D341Med (cell line): ENCODE measurements at places on chromosomes 7 and 10.

DNA sequence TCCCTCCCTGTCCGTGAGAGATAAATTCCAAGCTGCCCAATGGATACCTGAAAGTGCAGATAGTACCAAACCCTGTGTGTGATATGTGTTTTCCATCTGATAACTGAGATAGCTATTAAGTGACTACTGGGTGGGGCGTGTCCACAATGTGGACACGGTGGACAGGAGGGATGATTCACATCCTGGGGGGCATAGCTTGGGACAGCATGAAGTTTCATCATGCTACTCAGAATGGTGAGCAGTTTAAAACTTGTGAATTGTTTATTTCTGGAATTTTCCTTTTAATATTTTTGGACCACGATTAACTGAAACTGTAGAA is 158.6 kb downstream of the CREB5 start:
- no peak for DNase-seq

- DNase-seq, result peak; percentile 45
Measured at GRCh38 chr7:2163600-2164555, 68.9 kb downstream of the MAD1L1 start.

DNA sequence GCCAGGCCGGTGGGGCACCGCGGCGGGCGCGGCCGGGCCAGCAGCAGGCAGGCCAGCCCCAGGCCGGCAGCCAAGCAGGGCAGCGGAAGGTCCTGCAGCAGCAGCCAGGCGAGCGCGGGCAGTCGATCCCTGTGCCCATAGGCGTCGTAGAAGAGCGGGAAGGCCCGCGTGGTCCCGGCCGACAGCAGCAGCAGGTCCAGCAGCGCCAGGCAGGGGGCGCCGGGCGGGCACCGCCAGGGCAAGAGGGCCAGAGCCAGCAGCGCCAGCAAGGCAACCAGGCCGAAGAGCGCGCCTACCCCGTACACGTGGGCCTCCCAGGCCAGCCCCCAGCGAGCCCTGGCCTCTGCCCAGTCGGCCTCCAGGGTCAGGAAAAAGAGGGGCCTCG is 8.4 kb upstream of the RBM28 start:
- DNase-seq, result no peak

GRCh38 chr7:22480523-22481075 is 19.4 kb downstream of the STEAP1B start:
- DNase-seq, result no peak

GRCh38 chr10:16832351-16833080 is 15.3 kb upstream of the RSU1 start:
- no peak for DNase-seq

GRCh38 chr7:94907026-94907810 is at the start of gene PPP1R9A:
Gene PPP1R9A (plus strand): TSS chr7:94907594. CDS start chr7:94910114, 2,520 bp downstream.
- DNase-seq, result peak; percentile 81

DNA sequence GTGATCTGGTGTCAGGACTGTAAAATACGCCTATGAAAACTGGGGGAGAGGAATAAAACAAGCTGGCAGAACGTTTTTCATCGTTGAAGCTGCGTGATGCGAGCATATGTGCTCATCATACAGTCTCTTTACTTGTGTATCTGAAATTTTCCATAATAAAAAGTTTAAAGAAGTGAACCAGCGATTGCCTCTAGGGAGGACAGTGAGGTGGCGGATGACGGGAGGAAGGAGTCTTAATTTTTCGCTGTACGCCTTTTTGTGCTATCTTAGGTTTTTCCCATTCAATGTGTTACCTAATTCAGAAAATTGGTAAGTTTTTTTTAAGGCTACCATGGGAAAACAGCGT is 891 bp upstream of the WAPL start:
- no peak for DNase-seq

DNA sequence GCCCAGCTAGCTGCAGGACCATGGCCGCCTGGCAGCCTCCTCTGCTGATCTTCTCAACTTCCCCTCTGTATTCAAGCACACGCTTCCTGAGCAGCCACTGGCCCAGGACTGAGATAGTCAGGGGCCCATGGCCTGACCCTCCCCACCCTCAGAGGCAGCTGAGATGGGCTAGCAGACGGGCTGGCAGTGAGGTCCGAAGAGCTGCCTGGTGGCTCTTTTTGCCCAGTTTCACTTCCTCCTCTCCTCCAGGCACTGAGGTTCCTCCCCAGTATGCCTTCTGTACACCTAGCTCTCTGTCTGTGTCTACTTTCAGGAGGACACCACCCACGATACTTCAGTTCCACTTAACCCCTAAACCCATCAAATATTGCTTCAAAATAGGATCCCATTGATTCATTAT is 395.6 kb downstream of the TNS3 start:
- no peak for DNase-seq

DNA sequence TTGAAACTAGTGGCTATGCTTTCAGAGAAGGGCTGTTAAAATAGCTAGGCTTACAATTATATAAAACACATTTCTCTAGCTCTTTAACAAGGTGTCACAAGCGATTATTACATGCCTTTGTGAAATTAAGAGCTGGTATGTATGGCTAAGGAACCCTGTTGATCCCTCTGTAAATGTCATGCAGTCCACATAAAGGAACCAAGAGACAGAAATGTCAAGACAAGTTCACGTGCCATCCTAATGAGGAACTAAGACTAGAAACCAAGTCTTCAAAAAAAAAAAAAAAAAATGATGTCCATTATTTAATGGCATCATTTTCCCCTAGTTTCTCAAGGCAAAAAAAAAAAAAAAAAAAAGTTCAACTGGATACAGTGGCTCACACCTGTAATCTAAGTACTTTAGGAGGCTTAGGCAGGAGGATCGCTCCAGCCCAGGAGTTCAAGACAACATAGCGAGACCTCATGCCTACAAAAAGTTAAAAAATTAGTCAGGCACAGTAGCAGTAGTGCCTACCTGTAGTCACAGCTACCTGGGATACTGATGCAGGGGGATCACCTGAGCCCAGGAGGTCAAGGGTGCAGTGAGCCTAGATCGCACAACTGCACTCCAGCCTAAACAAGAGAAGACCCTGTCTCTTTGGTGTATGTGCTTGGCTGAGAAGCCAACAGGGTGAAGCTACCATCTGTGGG is 63.4 kb downstream of the SRPK2 start:
- no peak for DNase-seq

DNA sequence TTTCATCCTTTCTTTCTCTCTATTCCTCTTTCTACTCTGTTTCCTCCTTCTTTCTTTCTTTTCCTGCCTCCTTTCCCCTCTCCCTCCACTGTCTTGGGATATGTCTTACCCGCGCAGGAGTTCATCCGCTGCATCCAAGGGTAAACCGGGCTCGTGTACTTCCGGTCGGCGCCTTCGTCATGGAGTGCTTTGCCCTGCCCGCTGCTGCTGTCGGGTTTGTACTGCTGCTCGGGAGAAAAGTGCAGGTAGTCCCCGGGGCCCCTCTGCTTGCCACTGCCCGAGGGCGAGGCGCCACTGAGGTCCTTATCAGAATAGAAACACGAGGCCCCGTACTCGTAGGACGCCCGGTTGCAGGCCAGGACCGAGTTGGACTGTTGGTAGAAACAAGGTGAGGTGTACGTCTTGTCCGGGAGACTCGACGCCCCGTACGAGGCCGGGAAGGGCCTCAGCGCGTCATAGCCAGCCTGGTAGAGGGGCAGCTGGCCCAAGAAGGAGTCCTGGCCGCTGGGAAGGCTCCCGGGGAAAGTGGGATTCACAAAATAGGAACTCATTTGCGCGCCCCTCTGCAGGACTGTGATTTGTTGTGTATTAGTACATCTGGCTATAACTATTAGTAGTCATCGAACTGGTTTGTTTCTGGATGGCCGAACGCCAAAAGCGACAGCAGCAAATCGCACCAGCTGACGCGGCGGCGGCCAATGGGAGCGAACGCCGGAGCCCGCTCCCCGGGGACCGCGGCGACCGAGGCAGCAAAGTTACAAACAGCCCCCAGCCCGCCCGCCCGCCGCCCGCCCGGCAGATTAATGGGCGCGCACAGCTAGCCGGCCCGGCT is at the start of gene HOXA6:
Gene HOXA6, minus strand, starts transcription at position 576 of the 832 bp plus-strand sequence. Its CDS starts 25 bp downstream, at position 551.
- DNase-seq, result peak; percentile 37

DNA sequence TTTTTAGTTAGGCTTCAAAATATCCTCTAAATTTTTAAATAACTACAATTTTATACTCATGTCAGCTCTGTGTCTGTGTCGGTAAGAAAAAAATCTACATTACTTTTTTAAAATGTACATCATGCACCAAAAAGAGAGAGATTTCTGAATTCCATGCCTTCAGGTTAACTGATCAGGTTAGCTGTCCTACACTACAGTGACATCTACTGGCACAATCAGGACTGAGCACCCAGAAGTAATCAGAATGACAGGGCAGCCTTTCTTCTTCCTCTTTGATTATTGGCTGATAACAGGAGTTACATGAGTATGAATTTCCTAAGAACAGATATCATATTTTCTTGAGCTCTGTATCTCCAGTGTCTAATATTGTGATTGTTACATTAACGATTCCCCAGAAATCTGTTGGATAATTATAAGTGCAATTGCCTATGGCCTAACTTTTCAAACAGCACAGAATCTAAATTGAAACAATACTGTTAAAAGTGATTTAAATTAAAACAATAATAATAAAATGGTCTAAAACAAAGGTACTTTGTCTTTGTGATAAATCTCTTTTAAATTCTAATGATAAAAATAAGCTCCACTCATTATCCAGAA is 41.8 kb upstream of the HYCC1 start:
- DNase-seq, result peak; percentile 67

GRCh38 chr10:72353028-72353964 is 1.4 kb downstream of the DNAJB12 start:
- no peak for DNase-seq

DNA sequence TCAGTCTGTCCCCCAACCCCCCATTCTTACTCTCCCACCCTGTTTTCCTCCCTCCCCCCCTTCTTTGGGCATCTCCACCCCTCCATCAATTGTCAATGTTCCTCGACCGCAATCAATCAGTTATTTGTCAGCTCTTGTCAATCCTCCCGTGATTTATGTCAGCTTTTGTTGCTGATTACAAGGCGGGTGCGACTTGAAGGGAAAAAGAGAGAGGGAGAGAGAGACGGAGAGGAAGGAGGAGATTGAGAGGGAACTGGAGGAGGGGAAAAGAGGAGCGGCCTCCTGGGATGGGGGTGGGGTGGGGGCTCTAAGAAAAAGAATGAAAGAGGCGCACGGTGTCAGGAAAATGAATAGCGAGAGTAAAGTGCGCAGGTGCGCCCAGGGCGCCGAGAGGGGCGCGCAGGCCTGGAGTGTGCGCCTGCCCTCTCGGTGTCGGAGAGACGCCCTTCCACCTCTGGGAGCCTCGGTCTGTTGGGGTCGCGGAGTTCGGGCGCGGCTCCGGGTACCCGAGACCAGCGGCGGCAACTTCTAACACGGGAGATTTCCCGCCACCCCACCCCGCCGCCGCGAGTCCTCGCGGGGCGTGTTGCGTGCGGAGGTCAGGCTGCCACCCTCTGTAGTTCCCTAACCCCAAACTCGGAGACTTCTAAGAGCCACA is 1.1 kb upstream of the ZNF503 start:
- DNase-seq, result no peak

GRCh38 chr7:47807126-47807525 is 141.1 kb downstream of the PKD1L1 start:
- no peak for DNase-seq

DNA sequence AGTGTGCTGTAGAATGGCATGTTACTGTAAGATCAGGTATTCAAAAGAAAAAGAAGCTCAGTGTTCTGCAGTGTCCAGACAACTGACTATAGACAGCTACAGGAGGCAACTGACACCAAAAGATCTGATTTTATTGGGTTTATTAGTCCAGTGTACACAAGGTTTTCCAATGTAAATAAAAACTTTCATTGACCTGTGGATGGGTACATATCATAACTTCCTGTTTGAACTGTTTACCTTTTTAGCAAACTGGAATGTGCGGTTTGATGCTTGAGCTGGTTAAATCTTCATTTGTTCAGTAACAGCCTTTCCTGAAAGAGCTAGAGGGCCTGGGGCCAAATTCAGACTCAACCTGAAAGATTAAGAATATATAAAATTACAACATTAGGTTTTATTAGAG is 172.6 kb upstream of the SP8 start:
- no peak for DNase-seq

GRCh38 chr7:28488061-28488791 is 75.9 kb downstream of the CREB5 start:
- DNase-seq, result no peak

GRCh38 chr10:5633166-5633749 is 33.1 kb downstream of the ASB13 start:
- no peak for DNase-seq

- no peak for DNase-seq
Measured at GRCh38 chr7:117163101-117163500, 159.8 kb downstream of the WNT2 start.

DNA sequence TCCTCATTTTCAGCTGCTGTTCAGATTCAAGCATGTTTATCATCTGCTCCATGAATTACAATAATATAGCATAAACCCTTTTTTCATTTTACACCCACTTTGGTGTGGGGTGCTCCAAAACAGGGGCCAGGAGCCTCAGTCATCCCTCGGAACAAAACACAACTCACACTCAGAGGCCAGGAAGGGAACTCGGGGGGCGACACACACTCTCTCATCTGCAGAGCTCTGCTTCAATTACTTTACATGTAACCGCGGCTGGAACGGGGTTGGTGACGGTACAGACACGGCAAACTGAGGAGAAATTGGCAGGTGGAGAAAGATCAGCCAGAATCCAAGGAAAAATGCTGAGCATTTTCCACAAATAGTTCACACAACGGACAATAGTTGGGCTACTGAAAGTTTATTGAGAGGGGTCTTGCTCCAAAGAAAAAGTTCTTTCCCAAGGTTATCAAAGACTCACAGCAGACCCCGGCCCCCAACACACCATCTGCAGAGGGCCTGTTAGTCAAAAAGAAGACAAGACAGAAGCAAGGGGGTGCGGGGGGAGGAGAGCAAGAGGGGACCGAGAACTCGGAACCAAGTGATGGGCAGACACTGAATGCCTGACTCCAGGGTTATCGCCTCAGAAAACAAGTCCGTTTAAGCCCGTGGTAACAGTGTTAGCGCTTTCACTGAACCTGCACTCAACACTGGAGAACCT is 20.5 kb downstream of the DIP2C start:
- DNase-seq, result no peak

- no peak for DNase-seq
Measured at GRCh38 chr7:50393547-50394252, 56.5 kb downstream of the FIGNL1 start.

DNA sequence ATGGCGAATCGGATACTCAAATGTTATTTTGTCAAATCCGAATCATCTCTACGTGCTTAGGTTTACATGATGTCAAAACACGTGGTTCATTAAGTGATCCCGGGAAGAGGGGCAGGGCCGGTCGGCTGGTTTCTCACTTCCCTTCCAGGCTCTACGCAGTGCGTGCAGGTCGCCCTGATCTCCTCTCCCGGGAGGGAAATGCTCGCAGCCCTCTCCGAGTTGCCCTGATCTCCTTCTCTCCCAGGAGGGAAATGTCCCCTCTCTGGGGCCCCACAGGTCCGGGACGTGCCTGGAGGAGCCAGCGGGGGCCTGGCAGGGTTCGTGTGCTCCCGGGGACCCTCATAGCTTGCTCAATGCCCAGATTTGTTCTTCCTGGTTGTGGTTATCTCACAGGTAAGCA is 202.7 kb downstream of the DNAJB6 start:
- no peak for DNase-seq
